ENCODE measurements at places on chromosomes 1 and 21.
A peak's percentile ranks its signal among the peaks of the same experiment; 100 is the strongest.

- DNase-seq, result no peak
Measured at GRCh38 chr1:58687516-58687915, 12.3 kb downstream of the MYSM1 start.

GRCh38 chr1:37945743-37946702, 830 bp downstream of the INPP5B start:
- DNase-seq, result peak; percentile 63

DNA sequence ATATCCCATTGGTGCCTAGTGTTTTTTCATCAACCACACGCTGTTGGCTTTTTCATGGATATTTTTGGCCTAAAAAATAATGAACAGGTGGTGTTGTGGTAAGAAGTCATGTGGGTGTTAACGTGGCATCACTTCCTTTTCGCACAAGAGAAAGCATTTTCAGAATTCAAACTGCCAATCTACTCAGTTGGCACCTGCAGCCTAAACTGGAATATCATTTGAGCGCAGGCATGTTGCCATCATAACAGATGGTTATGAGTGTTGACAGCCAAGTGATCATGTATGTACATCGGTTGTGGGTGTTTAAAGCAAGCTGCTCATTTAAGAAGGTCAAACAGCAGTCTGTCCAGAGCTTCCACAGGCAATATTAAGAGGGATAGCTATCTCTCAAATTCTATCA, 1963.0 kb downstream of the NCAM2 start:
- no peak for DNase-seq

GRCh38 chr1:54812801-54813484, 11.8 kb upstream of the TTC22 start:
- DNase-seq, result no peak

DNA sequence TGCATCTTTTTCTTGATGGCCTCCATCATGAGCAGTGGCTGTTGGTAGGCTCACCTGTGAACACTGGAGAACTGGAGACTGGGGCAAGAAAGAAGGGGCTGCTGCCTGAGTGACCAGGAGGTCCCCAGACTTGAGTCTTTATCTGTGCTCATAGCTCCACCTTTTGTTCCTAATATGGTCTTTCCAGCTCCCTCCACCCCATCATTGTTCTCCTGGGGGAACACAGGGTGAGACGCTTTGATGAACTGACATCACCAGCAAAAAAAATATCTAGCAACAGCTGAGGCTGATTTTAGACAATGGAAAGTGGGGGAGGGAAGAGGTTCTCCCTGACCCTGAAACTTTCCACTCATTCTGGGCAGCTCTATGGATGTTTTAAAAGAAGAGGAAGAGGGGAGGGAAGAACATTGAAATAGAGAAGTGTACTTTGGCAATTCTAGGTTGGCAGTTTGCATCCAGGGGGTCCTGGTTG, at the start of gene TPM3:
Gene TPM3 (minus strand): TSS at position 111 of the 472 bp plus-strand sequence. CDS start 82 bp downstream, at position 29.
- no peak for DNase-seq

DNA sequence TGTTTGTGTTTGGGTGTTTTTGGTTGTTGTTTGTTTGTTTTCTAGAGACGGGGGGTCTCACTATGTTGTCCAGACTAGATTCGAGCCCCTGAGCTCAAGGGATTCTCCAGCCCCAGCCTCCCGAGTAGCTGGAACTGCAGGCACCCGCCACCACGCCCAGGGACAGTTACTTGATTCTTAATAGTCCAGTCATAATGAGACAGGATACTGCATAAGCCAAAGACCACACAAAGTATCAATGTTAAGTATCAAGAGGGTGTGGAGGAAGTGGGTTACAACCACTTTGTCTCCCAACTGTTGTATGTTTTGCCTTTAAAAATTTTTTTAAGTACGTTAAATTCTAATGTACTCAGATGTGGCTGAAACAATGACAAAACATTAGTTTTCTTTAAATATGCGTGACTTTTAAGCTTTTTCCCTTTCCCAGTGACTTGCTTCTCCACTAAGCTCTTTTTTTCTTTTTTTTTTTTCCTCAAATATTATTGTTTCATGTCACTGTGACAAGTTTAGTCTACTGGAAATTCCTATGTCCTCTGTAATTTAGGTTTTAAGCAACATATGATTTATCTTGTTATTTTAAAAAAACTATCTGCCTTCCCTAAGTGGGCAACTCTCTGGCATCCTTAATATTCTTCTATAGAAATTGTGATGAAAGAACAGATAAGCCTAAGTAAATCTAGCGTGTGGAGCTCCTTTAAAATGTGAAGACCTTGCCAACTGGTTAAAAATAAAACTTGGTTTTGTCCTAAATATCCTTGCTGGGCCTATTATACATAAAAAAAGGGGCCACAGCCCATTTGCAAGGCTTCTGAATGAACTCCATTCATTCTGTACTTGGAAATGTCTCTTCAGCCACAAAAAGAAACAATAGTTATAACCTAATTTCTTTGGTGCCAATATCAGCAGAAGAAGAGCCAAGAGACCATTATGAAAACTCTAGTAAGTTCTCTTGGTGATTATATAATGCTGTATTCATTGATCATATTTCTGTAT, 56.2 kb upstream of the DPH5 start:
- no peak for DNase-seq

DNA sequence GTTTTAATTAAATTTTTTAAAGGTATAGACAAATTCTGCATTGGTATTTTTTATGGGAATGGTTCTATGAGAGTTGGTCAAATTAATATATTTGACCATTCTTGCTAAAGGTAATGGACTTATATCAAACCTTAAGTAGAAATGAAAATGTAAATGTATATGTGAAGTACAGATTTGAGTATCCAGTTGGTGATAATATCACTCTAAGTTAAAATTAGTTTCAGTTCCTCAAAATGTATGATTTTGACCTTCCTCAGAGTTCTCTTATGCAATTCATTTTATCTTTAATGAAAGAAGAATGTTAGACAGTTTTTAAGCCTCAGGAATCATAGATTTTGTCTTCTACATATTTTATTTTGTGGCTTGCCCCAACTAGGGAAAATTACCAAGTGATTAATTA, 1291.5 kb upstream of the B3GALT2 start:
- DNase-seq, result no peak

DNA sequence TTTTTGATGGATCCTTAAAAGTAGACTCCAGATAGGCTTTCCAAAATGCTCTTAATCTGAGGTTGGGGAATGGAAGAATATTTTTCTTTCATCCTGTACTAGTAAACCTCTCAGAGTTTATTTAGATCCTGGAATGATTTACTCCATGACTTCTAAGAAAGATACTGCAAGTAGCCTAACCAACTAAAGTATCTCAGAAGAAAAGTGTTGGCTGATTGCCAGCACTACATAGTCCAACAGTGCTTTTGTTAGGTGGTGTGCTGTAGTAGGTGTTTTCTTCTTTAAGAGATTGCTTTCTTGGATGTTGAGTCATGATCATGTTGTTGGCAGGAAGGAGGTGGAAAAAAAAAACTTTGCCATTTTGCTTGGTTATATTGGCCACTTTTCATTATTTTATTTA, 119.8 kb downstream of the OSBPL9 start:
- DNase-seq, result no peak

GRCh38 chr1:159938211-159938852, 7.1 kb downstream of the IGSF9 start:
- DNase-seq, result no peak

GRCh38 chr1:26833432-26834405, 7.2 kb downstream of the ZDHHC18 start:
- no peak for DNase-seq

- DNase-seq, result no peak
Measured at GRCh38 chr1:201026836-201027235, 3.3 kb upstream of the KIF21B start.

- DNase-seq, result no peak
Measured at GRCh38 chr1:151942882-151943281, 33.6 kb upstream of the THEM4 start.

- no peak for DNase-seq
Measured at GRCh38 chr1:61102621-61103020, 20.3 kb downstream of the NFIA start.

DNA sequence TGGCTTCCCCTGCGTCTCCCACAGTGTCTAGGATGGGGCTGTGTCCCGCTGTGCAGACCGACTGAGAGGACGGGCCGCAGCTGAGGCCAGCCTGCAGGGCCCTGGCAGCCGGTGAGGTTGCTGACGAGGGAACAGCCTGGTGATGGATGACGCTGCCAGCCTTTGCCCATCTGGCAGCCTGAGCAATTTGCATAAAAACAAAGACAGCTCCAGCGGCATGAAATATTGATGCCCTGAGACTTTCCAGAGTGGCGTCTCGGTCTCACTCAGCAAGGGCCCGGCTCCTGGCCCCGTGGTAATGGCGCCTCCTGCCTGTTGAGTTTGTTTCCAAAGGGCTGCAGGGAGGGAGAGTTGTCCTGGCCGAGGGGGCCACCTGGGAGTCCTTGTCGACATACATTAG, 19.1 kb upstream of the KCNA10 start:
- no peak for DNase-seq

GRCh38 chr1:42817440-42817767, 207 bp upstream of the SVBP start:
- no peak for DNase-seq

DNA sequence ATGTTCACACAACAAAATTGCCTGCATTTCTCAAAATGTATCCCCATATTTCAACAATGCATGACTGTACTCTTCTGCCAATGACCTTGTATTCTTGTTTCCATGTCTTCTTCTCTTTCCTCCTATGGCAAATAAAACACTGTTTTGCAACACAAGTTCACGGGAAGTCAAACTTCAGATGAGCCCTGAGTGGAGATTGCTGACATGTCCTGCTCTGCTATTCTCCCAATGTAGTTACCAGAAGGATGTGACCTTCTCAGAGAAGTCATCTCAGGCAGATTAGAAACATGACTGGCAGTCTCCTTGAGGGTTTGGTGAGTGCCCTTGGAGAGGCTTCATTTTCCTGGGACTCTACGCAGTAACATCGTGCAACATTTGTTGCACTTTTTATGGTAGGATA, 15.6 kb downstream of the FCGR2B start:
- DNase-seq, result no peak

DNA sequence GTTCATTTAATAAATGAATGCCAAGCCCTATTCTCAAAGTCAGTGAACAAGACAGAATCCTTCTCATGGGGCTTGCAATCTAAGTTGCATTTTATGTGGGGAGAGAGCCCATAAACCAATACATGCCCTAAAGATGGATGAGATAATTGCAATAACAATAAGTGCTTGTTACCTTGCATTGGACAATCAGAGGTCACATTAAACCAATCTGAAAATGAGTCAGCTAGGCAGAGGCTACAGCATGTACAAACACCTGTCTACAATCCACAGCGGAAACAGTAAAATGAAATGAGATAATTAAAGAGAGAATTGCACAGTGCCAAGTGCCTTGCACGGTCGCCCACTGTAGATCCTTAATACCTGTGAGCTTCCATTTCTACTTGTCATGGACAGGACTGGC, 7.4 kb upstream of the IGFN1 start:
- no peak for DNase-seq

DNA sequence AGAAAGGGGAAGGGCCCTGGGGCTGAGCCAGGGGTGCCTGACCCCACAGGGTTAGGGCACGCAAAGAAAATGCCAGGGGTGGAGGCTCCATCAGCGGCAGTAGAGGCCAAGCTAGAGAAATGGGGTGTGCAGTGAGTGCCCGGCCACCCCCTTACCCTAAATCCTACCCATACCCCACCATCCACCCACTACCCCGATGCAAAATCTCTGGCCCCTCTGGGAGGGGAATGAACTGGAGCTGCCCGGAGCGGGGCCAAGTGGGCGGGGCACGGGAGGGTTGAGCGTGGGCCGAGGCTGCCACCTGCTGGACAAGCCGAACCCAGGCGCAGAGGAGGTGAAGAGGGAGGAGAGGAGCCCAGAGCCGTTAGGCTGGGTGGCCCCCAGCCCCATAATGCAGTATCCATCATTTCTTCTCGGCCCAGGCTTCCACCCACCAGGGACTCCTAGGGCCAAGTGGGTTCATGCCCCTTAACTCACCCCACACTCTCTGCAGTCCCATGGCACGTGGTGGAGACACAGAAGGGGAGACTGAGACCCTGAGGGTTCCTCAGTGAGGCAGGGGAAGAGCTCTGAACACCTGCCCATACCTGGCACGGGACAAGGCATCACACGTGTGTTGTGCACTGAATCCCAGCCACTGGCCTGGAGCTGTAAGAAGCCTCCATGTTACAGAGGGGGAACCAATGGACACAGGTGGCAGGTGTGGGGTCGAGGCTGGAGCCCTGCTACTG, 1.4 kb upstream of the C1QC start:
- no peak for DNase-seq

- no peak for DNase-seq
Measured at GRCh38 chr21:46411236-46411635, 47.5 kb upstream of the DIP2A start.

- peak; percentile 62 for DNase-seq
Measured at GRCh38 chr1:10380594-10381275, 18.1 kb upstream of the PGD start.

DNA sequence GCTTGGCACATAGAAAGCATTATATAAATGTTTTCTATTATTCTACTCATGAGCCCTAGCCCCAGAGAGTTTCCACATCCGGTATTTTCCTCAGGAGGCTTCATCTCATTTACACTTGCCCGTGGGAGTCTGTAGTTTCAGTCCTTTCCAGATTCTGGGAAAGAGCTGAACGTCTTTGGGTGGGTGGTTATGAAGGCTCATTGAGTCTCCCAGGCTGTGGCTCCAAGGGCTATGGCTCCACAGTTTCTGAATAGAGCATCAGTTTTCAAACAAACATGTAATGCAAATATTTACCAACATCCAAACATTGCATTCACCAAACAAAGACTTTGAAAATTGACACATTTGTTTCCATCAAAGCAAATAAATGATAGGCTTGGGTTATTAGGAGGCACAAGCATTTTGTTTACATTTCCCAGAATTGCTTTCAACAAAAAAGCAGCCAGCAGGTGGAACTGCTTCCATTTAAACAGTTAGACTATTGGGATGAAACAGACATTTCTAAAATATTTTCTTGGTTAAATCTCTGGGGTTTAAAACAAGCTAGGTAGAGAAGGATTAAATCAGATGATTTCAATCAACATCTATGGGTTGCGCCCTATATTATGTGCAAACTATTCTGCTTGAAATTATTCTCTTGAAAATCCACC, 1.3 kb upstream of the LEMD1 start:
- DNase-seq, result no peak

DNA sequence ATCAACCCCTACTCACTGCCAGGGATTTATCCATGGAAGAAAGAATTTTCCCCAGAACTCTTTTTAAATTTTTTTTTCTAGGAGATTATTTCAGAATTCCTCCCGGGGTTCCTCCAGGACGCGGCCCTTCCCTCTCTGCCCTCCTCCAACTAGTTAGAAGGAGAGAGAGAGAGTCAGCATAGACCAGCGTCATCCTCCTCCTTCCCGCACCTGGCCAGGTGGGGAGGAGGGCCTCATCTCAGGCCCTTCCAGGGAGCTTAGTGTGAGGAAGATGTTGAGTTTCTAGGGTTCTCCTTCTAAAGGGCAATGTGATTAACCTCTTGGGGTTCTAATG, 63.6 kb downstream of the CDK18 start:
- no peak for DNase-seq

GRCh38 chr1:58887059-58887458, 103.2 kb upstream of the JUN start:
- peak; percentile 54 for DNase-seq
